Activated T-helper 17 cell treated with anti-CD3 and anti-CD28 coated beads, Interleukin-2, amount 50 U/mL, for 72 hours (primary cell): ENCODE measurements at places on chromosomes 6 and 20. TPM values are rescaled to one million over a fixed set of nuclear protein-coding genes. Genes with fewer than 3 reads are reported as not detected.
A peak's percentile ranks its signal among the peaks of the same experiment; 100 is the strongest.

GRCh38 chr6:39791311-39791710 lies 865 bp upstream of the DAAM2 start:
- ATAC-seq = no peak

DNA sequence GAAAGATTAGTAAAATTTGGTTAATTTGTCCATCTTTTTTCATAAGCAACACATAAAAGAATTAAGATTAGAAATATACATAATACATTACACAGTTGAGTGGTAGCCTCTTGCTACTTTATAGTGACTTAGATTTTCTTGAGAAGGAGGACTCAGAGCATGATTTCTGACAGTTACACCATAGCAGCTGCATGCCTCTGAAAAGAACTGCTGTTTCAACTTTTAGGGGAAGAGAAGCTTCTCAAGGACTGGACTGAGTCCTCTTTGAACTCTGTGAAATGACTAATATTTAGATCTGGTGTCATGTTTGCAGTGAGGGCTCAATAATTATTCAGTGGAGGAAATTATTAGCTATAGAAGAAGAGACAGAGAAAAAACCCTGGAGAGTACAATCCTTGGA lies 272.5 kb downstream of the BTBD9 start:
- no peak for ATAC-seq

GRCh38 chr6:159168536-159169192 lies 536 bp upstream of the FNDC1 start:
- ATAC-seq = peak; percentile 13

- no peak for ATAC-seq
Measured at GRCh38 chr6:39430446-39430845, 107.9 kb upstream of the KCNK16 start.

DNA sequence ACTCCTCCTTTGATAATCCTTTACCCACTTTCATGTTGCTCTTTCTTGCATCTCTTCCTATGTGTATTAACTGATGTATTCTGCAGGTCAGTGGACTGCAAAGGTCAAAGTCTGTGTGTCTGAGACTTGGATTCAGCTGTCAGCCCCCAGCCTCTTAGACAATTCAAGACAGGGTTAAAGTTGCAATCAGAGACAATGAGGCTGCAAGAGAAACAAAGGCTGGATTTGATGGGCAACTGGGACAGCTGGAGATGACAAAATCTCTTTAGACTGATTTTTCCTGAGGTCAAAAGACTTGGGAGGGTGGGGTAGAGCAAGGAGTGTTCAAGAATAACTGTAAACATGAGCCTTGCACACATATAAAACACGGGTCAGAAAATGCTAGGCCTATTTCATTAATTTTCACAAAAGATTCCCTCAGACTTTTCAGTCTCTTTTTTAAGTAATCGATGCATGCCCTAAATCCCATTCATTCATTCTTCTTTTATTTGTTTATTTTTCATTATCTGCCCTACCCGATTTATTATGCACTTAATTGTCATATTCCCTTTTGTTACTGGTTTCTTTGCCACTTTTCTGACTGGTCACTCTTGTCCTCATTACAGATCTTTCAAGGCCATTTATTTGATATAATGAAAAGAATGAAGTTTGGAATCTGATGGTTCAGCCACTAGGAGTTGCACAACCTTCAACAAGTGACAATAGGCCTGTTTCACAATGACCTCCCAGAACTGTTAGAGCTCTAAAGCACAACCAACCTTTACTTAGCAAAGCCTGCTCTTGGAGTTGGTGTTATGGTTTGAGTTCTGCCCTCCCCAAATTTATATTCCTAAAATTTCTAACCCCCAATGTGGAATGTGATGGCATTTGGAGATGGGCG lies 33.8 kb upstream of the AKAP12 start:
- ATAC-seq = no peak

DNA sequence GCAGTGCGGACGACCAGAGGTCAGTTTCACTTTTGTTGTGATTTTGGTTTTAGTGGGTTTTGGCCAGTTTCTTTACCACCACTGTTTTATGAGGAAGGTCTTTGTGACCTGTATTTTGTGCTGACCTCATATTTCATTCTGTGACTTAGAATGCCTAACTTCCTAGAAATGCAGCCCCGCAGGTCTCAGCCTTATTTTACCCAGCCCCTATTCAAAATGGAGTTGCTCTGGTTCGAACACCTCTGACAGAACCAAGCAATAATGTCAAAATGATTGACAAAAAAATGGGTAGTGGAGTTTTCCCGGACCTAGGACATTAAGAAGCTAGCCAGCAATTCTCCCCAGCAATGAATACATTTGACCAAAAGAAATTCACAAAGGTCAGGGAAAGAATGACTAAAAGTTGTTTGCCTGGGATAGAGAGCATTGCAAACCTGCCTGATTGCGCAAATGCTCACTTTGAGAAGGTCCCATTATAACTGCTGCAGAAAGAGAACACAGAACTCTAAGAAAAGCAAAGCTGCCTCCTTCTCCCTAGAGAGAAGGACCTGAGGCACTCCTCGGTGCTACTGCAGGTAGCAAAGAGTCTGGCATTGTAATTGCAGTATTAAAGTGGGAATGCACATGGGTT lies 288.8 kb downstream of the ADGB start:
- no peak for ATAC-seq

DNA sequence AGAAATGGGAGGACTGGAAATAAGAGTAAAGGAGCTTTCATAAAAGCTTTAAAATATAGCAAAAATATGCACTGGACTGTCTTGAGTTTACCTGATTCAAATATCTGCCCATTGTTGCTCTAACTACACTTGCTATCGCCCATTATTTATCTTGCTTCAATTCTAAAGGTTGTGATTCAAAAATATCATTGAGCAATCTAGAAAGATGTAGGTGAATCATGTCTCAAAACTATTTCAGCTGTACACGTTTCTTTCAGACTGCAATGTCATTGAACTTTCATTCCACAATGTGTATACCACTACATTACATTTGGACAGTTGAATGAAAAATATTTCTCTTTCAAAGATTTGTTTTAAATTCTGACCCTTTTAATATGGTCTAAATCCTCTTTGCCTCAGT lies 545.6 kb downstream of the BMP2 start:
- no peak for ATAC-seq

DNA sequence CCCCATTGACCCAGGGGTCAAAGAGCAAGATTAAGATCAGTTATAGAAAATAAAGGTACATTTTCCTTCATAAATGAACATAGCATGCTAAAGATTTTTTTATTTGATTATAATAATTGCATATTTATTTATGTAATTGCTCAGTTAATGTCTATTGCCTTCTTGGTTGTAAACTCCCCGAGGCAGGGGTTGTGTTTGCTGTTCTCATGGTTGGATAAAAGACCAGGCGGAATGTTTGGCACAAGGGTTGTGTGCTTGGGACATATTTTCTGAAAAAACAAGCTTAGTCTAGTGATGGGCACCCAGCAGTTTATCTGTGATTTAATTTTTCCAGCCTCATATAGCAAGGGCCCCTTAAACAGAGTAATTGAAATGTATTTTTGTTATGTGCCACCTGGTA lies 47.5 kb upstream of the ZFP64 start:
- no peak for ATAC-seq

- ATAC-seq = peak; percentile 17
Measured at GRCh38 chr6:7604003-7604402, 14.0 kb downstream of the SNRNP48 start.

DNA sequence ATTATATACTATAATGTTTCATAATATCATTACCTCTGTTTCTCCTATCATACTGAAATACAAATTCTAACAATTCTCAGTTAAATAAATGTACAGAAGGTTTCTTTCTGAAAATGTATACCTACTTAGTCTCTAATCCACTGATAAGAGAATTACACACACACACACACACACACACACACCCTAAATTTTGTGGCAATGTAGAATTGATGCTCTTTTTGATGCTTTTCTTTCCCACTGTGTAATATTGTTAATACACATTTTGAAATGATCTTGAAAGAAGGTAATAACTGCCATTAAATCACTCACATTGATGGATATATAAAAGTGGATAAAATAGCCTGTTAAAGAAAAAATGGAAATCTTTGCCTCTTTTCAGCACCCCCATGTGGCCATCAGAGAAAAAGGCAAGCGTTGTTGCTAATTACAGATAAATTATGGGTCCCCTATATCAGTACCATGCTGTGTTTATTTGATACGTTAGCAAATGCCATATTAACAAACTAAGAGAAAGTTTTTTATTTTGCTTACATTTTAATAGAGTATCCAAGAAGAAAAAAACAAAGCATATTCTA lies 76.6 kb upstream of the VGLL2 start:
- no peak for ATAC-seq

DNA sequence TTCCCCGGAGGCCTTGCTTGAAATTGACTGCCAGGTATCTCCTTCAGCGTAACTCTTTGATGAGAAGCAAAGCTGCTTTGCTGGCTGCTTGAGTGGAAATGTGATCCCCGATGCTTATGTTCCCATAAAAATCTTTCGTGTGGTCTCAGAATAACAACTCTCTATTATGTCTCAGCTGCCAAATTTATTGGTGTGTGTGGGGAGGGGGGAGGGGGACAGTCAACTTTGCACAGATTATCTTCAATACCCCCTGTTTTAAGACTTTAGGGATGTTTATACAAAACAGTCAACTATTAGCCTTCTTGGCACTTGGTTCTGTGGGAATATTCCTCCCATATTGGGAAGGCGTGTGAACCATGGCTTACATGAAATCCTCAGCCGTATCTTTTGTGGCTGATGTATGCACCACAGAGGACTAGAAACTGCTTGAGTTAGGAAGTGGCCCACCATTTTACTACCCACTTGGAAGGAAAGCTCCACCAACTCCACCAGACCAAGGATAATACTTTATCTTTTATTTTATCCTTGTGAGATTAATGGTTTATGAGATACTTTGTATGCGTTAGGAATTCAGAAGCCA lies 101.5 kb upstream of the SLC24A3 start:
- ATAC-seq = no peak

DNA sequence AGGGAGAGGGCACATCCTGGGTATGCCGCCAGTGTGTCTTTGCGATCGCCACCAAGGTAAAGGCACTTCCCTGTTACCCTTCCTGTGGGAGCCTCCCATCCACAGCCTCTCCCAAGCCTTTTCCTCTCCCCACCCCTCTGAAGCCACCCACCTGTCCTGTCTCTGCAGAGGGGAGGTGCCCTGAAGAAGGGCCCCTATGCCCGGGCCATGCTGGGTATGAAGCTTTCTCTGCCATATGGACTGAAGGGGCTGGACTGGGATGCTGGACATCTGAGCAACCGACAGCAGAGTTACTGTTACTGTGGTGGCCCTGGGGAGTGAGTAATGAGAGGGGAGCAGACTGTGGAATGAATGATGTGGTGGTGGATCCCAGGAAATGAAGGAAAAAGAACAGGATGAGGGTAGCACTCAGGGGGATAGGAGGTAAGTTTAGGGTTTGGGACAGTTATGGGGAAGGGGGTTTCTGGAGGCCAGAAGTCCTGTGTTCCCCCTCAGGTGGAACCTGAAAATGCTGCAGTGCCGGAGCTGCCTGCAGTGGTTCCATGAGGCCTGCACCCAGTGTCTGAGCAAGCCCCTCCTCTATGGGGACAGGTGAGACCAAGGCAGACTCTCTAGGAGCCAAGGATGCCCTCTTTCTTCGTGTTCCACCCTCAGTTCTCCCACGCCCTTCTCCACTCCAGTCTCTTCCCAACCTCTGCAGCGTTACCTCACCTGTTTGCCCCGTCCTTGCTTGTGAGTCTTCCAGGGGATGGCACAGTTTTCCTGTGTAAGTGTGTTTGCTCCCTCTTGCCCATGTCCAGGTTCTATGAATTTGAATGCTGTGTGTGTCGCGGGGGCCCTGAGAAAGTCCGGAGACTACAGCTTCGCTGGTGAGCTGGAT lies 2.7 kb downstream of the PHF1 start:
- ATAC-seq = no peak

GRCh38 chr20:45325371-45325770 lies 17.3 kb upstream of the MATN4 start:
- ATAC-seq = no peak

DNA sequence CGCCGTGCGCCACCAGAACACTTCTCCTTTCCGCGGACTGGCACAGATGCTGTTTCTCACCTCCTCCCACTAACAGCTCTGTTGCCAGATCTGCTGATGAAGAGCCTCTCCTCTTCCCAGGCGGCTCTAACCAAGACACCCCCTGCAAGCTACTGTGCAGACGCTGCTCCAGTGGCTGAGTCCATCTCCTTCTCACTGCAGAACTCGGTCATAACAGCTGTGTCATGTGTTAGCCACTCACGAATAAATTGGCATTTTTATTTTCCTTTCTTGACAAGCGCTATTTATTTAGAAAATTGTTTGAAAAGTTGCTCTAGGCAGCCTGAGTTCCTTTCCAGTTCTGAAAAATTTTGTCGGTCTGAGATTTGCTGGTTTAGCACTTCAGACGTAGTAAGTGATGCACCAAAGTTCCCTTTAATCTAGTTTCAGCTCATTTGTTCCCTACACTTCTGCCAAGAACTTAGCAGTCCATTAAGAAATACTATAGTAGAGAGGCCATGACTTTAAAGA lies 12.8 kb upstream of the PLEKHG1 start:
- ATAC-seq = no peak

GRCh38 chr6:77763124-77763523 lies 110.3 kb downstream of the MEI4 start:
- no peak for ATAC-seq

DNA sequence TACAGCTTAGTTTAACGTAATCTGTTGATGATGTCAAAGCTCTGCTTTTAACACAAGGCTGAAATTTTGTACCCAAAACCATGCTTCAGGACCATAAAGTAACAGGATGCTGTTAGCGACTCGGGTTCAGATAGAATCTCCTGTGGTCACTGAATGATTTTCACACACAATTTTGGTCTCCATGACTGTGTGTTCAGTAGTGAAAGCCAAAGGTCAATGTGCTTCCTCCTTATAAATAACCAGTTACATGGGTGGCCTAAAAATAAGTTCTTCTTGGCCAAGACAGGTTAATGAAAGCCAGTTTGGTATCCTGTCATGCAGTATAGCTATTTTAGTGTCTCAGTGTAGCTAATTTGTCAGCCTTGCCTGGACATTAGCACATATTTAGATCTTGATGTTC lies 19.1 kb upstream of the LOC128125822 start:
- no peak for ATAC-seq

- ATAC-seq = no peak
Measured at GRCh38 chr6:20400456-20401204, 1.0 kb upstream of the E2F3 start.

DNA sequence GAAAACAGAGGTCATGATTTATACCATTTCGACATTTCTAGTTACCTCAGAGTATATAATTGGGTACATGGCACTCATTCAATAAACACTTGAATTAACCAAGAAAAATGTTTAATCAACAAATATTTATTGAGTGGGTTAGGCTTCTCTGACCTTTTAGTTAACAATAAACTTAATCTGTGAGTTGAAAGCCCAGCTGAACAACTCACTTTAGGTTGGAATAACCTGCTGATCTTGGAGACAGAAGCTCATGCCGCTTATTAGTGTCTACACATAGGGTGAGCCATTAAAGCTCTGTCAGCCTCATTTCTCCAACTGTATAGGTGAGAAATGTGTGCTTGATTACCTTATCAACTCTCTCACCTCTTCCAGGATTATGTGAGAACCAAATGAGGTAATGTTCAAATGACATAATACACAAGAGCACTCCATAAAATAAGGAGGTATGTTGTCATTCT lies 98.2 kb upstream of the DTNBP1 start:
- no peak for ATAC-seq

SCRT2 gene
- not detected for total RNA-seq

SPAG4 gene
- 7.2 TPM for total RNA-seq

MPIG6B gene
- total RNA-seq = not detected

RTF2 gene
- 62.4 TPM for total RNA-seq

DDO gene
- not detected for total RNA-seq

C20orf144 gene
- total RNA-seq = 0.26 TPM

BPIFB2 gene
- not detected for total RNA-seq
